ENCODE measurements at places on chromosomes 3 and 15.

GRCh38 chr3:1216856-1217255 is 124.0 kb downstream of the CNTN6 start:
- no peak for DNase-seq

DNA sequence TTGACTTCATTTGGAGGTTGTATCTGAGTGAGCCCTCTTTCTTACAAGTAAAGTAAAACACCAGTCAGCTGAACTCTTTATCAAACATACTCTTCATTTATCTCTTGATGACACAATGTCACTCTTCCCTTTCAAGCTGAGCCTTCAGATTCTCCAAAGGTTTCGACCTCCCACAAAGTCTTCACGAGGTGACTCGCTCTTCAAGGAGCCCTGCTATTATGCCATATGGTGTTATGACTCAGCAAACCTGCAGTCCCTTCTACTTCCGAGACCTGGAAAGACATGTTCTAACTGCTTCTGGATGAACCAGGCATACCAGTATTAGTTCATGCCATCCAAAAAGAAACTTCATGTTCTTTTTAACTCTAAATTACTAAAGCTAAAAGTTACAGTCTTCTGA is 23.1 kb downstream of the AADAC start:
- DNase-seq, result peak; percentile 79

- DNase-seq, result no peak
Observed at GRCh38 chr3:145971186-145971585, 189.8 kb downstream of the PLOD2 start.

- no peak for DNase-seq
Observed at GRCh38 chr15:79088426-79089205, 2.0 kb downstream of the RASGRF1 start.

DNA sequence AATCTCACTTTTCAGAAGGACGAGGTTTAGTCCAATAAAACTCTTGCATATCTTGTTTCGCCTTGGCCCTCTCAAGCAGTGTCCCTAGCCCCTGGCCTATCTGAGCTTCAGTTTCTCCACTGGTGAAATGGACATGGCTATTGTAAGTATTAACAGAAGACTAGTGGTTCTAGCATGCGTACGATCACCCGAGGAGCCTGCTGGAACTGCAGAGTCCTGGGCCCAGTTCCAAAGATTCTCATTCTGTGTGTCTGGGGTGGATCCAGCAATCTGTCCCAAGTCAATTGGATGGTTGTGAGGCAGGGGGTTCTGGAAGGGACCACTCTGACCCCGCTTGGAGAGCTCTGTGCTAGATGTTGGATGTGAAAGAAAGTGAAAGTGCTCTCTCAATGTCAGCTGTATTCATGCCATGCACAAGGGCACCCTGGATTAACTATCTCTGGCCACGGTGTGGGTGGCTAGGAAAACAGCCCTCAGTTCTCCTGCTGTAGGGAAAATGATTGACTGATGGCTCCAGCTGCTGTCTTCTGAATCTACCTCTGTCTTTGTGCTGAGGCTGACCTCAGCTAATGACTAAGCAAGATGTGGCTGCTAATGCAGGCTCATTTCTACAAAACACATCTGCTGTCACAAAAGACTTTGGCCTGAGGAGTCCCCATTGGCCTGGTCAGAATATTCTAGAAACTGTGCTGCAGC is 1.9 kb upstream of the PLA1A start:
- no peak for DNase-seq

DNA sequence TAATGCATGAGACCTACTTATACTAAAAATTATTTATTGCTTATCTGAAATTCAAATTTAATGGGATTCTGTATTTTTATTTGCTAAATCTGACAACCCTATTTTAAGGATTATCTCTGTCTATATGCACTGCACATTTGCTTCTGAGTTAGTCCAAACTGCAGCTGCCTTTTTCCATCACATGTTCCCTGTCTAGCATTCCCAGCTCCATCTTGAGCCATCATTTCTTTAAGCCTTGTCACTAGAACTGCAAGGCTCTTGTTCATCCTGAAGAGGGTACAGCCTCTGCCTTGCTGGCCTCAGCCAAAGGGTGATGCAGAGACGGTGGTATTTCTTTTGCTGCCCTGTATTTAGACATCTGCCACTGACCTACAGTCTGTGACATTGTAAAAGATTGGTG is 125.8 kb upstream of the STT3B start:
- DNase-seq, result no peak

DNA sequence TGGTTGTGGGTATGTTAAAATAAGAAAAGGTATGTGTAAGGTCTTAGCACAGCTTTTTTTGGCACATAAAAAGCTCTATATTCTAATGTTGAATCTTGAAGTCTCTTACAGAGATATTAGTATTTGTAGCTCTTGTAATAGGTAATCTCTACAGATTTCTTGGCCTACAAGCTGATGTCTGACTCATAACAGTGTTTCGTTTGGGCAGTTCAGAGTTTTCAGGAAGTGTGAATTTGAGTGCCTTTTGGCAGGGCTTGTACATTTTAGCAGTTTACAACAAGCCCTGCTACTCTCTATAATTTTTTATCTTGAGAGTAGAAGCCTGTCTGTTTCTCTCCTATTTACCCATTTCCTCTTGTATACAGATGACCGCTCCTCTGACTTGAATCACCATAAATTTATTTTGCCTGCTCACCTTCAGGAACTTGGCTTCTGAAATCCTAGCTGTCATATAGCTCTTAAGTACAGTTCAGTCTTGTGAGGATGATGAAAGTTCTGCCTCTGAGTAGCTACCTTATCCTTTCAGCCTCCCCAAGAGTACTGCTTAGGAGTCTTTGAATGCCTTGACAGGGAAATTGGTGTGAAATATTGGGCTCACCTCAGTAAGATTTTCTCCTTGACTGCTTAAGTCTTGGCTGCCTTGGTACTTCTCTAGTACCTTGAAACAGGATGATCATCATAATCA is 419.9 kb upstream of the RARB start:
- DNase-seq, result no peak

DNA sequence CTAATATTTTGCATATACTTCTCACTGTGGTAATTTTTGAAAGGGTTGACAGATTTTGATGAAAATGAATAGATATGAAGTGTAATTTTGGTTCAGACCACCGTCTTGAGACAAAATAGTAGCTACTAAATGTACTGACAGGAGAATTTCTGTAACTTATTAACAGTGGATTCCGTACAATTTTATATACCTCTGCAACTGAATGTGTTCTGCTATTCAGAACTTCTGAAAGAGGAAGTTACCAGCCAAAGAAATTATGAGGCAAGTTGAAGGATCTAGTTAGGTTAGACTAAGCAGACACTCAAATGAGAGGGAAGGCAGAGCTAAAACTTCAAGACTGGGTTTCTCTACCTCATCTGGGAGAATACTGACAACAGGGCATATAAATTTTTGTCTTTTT is 29.4 kb downstream of the GAP43 start:
- no peak for DNase-seq

GRCh38 chr15:35206060-35206675 is 121.1 kb upstream of the NANOGP8 start:
- DNase-seq, result peak; percentile 21

DNA sequence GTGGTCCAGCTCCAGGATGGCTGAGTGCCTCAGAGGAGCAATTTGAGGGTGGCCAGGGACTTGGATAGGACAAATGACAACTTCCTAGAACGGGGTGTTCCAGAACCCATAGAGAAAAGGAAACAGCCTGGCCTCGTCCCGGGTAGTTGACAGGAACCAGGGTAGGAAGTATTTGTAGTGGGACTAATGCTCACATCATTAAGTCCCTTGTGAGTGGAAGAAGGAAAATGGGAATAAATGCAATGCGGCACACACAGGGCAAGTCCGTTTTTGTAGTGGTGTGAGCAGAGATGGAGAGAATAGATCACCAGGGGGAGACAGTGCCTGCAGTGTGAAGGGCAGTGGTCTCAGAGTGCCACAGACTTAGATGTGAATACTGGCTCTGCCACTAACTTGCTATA is 19.6 kb downstream of the TIMP4 start:
- no peak for DNase-seq

DNA sequence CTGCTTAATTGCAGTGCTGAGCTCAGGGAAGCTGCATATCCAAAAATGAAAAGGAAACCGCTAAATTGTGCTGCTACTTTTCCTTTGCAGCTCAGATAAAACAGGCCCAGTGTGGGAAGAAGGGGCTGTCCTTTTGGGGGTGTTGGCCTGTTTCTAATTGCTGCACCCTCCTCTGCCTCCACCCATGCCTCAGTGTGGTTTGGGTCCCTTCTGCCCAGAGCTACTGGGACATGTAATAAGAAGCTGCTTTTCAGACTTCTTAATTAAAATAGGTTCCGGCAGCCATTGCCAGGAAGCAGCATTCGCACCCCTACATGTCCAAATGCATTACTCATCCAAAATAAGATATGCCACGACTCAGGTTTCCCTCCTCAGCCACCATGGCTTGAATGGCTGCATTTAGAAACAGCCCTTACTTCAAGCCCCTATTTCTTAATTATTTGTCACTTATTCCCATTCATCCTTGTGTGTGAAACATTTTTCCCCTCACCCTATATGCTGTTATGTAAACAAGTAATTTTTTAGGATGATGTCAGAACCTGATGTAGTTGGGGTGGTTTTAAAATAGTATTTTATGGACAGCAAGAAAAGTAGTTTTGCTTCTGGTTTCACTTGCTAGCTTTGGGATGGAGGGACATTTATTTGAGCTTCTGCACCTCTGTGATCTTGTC is 235.9 kb upstream of the CTDSPL start:
- no peak for DNase-seq

DNA sequence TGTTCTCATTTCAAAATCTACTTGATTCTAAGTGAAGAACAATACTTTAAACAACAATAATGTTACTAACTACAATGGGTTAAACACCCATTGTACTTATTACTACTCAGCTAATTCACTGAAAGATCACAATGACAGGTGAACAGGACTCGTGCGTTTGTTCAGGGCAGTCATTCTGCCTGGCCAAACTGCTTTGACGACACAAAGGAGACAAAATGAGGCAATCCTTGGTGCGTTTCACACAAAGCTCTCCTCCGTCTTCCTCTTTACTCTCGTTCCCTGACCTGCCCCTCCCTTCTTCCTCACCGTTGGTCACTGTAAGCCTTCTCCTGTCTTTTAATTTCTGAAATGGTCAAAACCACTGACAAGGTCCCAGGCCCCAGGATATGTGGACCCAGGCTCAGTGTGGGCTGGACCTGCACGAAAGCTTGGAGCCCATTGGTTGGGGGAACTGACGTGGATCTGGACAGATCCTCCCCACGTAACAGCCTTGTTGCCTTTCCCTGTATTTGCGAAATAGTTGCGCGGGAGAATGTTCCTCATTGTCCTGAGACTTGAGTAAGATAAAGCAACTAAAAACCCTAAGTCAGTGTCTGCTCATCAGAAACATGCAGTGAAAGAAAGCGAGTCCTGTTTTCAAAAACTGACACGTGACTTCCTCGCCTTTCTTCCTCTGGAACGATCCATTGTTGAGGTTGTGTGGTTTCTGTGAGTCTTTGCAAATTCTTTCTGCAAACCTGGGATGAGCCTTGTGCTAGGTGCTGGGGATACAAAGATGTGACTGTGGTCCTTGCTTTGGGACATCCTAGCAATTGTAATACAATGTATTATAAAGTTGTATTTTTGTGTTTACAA is 147.1 kb upstream of the RGMA start:
- no peak for DNase-seq

- DNase-seq, result no peak
Observed at GRCh38 chr15:99732751-99733267, 428 bp downstream of the LYSMD4 start.

- no peak for DNase-seq
Observed at GRCh38 chr3:136772709-136773108, 20.5 kb upstream of the STAG1 start.

GRCh38 chr3:184154885-184155643 is at the start of gene DVL3:
DVL3 (plus strand) TSS chr3:184155377; CDS start chr3:184155636, 259 bp downstream.
- peak; percentile 41 for DNase-seq

GRCh38 chr3:5197470-5198312 is 10.2 kb downstream of the EDEM1 start:
- peak; percentile 40 for DNase-seq

DNA sequence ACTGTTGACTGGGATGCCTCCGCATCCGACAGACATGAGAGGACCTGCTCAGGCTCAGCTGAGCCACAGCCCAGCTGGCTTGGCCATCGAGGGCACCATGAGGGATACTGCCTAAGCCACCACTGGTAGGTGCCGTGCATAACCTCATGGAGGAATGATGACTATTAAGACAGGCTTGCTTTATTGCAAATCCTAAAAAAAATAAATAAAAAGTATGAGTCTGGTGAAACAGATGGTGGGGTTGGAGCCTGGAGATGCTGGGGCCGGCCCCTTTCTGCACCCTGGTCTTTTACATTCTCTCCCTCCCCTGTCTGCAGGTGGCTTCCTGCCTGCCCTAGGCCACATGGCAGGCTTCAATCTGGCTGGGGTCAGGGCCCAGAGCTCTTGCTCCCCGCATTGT is 24.0 kb upstream of the RAD18 start:
- no peak for DNase-seq

GRCh38 chr3:48989126-48989795 is 780 bp upstream of the P4HTM start:
- DNase-seq, result no peak

DNA sequence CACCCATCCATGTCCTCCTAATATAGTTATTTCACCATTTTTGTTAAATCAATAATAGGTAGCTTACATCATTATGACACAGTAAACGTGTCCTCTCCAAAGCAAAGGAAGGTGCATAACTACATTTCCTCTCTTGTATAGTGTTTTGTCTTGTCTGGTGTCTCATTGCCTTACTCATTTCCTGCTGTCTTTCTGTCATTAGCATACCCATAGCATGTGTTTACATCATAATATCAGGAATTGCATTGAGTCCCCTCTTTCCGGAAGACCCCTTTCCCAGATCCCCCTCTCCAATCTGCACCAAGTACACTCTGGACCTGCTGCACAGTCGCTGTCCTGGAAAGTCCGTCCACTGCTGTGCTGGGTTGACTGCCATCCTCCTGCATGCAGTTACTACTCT is 47.9 kb downstream of the SOX14 start:
- no peak for DNase-seq

- no peak for DNase-seq
Observed at GRCh38 chr3:124261306-124261705, 269.4 kb upstream of the ROPN1 start.

DNA sequence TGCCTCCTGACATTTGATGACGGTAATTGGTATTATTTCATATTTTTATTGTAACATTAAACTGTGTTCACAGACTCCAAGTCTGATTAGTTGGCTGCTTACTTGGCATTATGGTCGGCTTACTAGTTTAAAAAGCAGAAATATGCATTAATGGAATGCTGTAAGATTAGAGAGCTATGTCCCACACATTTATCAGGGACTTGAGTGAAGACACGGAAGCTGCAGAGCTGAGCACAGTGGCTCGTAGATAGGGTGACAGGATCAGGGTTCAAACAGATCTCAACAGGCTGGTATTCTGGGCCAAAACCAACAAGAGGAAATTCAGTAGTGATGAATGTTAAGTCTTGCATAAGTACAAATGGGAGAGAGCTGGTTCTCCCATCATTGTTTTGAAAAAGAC is 113.8 kb downstream of the ADAMTSL3 start:
- no peak for DNase-seq

DNA sequence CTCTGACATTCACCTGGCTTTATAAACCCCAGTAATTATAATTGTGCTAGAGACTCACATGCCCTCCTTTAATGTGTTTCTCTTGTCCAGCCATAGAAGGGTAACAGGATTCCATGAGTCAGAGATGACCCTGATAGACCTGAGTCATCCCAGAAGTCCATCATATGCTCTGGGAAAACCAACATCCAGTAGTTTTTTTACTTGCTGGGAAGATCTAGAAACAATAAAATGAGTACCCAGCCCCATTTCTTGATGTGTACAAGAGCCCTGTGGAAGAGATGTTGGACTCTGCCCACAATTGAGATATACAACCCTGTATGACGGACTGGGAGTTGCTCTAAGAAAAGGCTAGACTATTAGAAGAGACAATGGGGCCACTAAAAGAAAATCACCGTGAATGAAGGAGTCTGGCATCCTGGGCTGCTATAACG is 22.4 kb upstream of the THUMPD3 start:
- no peak for DNase-seq

All from NCI-H460 (cell line).